ENCODE measurements at places on chromosomes 13 and 19.

- no peak for DNase-seq
Observed at GRCh38 chr13:79534596-79534995, 53.6 kb downstream of the NDFIP2 start.

DNA sequence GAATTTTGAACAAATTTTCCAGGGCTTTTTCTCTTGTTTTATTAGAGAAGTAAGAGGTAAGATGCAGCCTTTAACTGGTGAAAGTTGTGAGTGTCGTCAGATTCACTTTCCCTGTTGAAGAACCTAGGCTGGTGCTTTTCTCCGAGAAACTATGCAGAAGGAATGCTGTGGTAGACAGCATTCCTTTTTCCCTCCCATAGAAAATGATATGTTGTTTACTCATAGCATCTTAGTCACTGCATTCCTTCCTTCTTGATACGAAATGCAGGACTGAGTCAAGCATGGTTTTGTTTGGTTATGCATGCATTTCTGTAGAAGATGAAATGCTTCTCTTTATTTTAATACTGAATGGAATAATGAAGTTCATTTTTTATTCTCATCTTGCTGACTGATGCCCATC lies 3.4 kb downstream of the ITGBL1 start:
- no peak for DNase-seq

DNA sequence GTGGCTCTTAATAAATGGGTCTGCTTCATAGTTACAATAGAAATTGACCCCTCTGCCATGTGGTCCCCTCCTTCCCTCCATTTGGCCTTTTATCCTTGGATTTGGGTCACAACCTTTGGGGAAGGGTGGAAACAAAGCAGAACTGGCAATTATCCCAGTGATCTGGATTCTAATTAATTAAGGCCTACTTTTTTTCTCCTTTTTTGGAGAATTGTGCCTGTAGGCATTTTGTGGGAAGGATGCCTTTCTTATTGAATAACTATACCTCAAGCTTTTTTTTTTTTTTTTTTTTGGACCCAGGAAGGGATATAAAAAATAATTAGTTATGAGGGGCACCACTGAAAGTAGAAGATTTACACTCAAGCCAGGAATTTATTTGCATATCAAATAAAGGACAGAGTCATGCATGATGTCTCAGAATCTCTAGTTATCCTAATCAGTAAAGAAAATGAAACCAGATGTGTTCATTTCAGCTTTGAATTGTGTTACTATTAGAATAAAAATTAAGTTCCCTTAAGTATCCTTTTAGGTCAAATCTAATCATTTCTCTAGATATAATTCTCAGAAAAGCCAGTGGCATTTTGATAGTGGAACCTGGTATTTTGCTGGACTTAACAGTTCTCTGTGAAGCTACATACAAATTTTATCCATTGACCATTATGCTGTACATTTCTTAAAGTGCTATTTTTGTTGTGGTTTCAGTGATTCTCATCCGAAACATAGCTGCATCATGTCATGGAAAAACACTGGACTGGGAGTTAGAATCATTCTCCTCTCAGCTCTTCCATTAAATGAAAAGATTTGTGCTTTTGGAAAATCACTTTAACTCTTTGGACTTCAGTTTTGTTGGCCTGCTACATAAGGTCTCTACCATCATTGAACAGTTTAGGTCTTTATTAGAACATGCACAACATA lies 129.3 kb downstream of the KCNRG start:
- DNase-seq: no peak

- DNase-seq: no peak
Observed at GRCh38 chr13:41053384-41053826, 7.9 kb upstream of the WBP4 start.

- DNase-seq: no peak
Observed at GRCh38 chr19:20664901-20665781, 3.8 kb upstream of the ZNF626 start.

GRCh38 chr13:59997976-59998375 lies 165.8 kb downstream of the DIAPH3 start:
- DNase-seq: no peak

GRCh38 chr19:43465468-43466120 lies at the start of gene LYPD3:
Gene LYPD3 (minus strand): TSS chr19:43465608. CDS start chr19:43465571, 37 bp downstream.
- no peak for DNase-seq

- no peak for DNase-seq
Observed at GRCh38 chr13:111175935-111176334, 60.8 kb downstream of the ARHGEF7 start.

DNA sequence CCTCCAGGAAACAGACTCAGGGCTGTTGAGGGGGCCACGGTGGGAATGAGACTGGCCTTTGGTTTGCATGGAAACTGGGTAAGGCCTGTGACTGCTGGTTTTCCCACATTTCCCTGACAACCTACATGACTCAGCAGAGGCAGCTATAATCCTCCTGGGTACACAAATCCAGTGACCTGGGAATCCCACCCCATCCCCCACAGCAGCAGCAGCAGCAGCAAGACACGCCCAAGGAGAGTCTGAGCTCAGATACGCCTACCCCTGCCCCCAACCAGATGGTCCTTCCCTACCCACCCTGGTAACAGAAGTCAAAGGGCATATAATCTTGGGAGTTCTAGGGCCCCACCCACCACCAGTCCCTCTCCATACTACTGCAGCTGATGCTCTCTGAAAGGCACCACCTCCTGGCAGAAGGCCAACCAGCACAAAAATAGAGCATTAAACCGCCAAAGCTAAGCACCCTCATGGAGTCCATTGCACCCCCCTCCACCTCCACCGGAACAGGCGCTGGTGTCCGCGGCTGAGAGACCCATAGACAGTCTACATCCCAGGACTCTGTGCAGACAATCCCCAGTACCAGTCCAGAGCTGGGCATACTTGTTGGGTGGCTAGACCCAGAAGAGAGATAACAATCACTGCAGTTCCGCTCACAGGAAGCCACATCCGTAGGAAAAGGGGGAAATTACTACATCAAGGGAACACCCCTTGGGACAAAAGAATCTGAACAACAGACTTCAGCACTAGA lies 237.2 kb upstream of the SPRY2 start:
- DNase-seq: no peak

DNA sequence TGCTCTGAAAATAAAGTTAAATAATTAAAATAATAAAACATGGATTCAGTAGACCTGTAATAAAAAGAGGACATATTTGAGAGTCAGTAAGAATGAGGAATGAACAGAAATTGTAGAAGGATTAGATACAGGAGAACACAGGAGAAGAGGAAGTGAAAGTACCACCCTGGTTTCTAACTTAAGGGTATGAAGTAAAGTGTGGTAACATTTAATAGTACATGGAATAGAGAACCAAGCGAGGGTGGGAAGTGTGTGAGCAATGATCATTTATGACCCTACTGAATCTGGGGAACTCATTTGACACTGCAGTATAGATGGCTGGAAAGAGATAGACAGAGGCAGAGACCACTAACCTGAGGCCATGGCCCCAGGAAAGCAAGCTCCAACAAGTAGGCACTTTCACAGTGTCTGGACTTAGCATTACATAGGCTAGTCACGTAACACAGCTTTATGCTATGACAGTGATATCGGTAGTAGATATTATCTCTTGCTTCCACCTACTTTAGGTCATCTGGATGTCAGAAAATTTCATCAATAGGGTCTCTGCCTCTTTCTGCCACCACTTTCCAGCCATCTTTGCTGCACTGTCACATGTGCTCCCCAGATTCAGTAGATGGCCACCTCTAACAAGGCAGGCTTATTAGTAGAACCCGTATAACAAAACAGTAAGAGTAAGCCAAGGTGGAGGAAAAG lies 633.9 kb upstream of the MIR17HG start:
- DNase-seq: no peak

GRCh38 chr19:40223135-40223822 lies 3.2 kb downstream of the CCNP start:
- no peak for DNase-seq

DNA sequence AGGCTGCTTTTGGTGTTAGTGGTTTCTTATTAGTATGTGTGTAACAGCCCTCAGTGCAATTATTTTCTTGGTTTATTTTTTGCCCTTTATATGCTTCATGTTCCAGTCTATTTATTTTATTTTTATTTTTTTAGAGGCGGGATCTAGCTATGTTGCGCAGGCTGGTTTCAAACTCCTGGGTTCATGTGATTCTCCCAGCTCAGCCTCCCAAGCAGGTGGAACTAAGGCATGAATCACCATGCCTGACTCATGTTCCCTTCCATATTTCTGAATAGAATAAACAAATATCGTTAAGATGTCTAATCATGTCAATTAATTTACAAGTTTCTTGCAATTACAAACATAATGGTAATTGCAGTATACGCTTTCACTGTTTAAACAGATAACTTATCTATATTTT lies 11.7 kb downstream of the SKA3 start:
- no peak for DNase-seq

DNA sequence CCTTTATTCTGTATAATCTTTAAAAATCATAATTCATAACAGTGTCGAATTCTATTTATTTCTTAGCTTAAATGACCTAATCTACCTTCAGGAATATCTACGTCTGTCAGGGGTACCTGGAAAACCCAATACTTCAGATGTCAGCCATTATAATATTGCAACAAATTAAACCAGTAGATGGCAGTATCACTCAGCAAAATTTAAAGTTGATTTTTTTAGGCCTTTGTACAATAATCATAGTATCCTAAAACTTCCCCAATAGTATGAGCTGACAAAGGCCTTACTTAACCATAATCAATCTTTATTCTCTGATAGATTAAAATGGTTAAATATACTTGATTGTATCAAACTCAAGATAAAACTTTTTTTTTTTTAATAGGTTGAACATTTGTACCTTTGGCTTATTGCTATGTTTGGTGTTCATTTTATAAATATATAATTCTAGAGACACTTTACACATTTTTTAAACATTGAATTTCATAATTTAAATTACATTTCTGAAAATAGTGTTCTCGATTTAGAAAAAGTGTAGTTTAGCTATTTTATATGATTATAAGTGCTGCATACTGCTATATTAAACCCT lies 830.2 kb upstream of the SPRY2 start:
- no peak for DNase-seq

DNA sequence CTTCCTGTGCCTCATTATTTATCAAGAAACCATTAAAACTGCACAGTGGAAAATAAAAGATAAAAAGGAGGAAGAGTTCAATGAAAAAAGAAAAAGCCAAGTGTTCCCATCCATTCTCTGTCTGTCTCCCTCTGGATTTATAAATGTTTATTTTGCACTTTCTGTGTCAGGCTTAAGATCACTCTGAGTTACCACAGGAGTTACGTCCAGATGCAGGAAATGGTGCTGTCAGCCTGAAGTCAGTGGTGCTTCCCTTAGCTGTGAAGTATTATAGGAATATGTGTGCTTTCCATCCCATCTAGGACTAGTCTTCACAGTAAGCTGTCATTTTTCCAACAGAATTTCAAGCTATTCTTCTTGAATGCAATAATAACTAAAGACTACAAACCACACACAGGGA lies 420.2 kb downstream of the KCTD12 start:
- no peak for DNase-seq

DNA sequence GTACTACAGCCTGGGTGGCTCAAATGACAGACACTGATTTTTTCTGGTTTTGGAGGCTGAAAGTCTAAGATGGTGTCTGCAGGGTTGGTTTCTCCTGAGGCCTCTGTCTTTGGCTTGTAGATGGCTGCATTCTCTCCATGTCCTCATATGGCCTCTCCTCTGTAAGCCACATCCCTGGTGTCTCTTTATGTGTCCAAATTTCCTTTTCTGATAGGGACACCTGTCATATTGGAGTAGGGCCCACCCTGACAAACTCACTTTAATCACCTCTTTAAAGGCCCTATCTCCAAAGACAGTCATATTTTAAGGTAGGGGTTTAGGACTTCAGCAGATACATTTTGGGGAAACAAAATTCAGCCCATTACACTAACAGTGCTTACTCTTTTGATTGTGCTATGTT lies 32.0 kb upstream of the WASF3 start:
- DNase-seq: no peak

GRCh38 chr19:3455393-3455955 lies 24.9 kb downstream of the SMIM24 start:
- DNase-seq: no peak

- no peak for DNase-seq
Observed at GRCh38 chr13:76622315-76623040, 263.7 kb downstream of the KCTD12 start.

DNA sequence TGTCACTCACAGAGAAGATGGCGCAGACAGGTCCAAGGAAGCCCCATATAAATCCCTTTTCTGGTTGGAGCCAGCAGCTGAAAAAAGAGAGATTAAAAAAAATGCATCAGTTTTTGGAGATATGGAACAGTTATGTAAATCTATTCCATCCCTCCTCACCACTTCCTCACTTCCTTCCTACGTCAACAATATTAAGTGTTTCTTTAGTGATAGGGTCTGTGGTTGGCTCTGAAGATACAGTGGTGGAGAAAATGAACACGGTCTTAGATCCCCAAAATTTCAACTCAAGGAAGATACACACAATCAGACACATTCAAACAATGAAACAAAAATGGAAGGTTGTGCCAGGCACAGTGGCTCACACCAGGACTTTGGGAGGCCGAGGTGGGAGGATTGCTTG lies 31.5 kb downstream of the ADGRE2 start:
- DNase-seq: no peak

DNA sequence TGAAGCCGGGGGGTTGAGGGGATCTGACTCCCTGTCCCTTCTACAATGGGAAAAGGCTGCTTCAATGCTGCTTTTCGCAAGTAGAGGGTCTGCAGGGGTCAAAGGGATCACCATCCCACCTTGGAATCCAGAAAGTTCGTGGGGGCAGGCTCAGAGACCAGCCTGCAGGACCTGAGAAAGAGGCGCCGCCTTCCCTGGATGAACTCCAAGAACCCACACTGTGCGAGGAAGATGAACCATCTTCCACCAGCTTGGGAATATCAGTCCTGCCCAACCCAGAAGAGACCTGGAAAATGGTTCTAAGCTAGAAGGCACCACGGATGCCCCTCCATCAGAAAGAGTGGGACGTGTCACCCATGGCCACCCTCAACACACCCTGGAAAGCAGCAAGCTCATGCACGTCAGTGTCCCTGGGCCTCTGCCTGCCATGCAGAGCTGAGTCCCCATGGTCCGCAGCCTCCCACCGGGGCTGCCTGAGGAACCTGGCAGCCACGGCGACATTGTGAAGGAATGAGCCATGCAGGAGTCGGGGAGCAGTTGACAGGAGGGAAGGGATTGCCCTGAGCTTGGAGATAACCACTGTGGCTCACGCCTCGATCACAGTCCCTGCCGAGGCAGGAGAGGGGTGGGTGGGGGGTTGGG lies 14.6 kb downstream of the RAB3D start:
- no peak for DNase-seq

DNA sequence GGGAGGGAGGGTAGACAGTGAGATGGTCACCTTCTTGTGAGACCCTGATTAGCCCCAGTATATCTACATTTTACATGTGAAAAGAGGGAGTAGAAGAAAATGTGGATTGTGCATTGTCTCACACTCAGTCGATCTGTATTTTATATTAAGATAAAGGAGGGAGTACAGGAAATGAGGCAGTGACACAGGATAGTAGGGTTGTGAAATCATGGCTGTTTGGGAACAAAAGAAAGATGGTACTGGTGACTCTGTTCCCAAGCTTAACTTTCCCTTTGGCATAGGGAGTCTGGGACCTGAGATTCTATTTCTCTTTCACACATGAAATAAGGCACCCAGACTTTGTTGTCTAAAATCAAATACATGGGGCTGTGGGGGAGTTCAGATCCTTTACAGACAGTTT lies 194.7 kb downstream of the ABCC4 start:
- DNase-seq: no peak

- no peak for DNase-seq
Observed at GRCh38 chr13:83286737-83287136, 595.5 kb downstream of the SLITRK1 start.

GRCh38 chr13:20475927-20476691 lies 49.5 kb downstream of the CRYL1 start:
- DNase-seq: no peak

GRCh38 chr19:31545777-31546176 lies 196.5 kb upstream of the TSHZ3 start:
- DNase-seq: no peak

GRCh38 chr13:19634256-19634740 lies 839 bp downstream of the MPHOSPH8 start:
- no peak for DNase-seq

Data from thoracic aorta (tissue), 2 donors.